Stimulated activated CD8-positive, alpha-beta memory T cell treated with anti-CD3 and anti-CD28 coated beads, Interleukin-4, amount 100 ng/mL, for 1 hour (primary cell): ENCODE measurements at places on chromosomes 7 and 10.

GRCh38 chr7:102396710-102397019, 502 bp downstream of the PRKRIP1 start:
- no peak for DNase-seq

- DNase-seq: no peak
Observed at GRCh38 chr7:39666562-39666961, 43.2 kb downstream of the RALA start.

DNA sequence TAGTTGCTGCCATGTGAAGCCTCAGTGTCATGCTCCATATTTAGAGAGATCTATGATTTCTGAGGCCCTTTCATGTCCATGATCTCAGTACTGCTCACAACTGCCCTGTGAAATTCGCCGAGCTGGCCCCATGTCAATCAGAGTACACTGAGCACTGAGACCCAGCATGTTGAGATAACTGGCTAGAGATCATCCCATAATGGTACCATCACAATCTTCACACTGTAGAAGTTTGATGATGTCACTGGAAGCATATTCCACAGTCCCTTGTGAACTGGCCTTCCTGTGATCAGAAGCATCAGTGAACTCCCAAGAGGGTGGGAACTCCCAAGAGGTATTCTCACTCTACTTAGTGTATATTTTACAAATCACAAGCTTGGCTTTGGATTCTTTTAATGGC, 116.0 kb downstream of the EGFR start:
- DNase-seq: no peak

DNA sequence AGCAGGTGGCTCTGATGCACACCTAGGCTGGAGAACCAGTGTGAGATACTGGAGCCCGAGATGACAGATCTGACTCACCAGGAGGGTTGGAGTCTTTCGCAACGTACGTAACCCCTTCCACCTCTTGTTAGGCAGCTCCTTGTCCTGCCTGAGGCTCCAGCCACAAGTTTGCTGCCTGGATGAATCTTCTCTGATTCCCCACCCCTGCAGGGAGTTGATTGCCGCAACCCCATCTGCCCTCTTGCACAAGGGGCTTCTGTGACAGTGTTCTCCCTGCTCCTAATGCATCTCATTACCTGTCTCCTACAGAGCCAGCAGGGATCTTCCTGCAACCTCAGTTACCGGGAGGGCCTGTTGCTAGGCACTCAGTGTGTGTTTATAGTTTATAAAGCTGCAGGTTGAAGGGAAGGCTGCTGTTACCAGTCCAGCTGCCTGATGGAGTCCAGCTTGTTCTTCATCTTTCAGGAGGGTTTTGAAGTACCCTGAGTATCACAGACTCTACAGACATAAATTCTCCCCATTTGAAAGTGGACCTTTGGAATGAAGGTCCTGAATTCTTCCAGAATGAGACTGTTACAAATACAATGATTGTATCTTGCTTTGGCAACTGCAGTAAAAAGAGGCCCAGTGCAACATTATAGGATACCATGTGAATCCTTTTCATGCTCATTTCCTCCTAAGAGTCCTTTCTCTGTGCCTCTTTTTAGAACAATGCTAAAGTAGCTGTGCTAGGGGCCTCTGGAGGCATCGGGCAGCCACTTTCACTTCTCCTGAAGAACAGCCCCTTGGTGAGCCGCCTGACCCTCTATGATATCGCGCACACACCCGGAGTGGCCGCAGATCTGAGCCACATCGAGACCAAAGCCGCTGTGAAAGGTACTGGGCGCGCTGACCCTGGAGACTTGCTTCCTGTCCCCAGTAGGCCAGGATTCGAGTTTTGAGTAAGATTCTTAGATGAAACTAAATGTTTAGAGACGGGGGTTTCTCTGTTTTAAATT, 6.5 kb downstream of the MDH2 start:
- no peak for DNase-seq

DNA sequence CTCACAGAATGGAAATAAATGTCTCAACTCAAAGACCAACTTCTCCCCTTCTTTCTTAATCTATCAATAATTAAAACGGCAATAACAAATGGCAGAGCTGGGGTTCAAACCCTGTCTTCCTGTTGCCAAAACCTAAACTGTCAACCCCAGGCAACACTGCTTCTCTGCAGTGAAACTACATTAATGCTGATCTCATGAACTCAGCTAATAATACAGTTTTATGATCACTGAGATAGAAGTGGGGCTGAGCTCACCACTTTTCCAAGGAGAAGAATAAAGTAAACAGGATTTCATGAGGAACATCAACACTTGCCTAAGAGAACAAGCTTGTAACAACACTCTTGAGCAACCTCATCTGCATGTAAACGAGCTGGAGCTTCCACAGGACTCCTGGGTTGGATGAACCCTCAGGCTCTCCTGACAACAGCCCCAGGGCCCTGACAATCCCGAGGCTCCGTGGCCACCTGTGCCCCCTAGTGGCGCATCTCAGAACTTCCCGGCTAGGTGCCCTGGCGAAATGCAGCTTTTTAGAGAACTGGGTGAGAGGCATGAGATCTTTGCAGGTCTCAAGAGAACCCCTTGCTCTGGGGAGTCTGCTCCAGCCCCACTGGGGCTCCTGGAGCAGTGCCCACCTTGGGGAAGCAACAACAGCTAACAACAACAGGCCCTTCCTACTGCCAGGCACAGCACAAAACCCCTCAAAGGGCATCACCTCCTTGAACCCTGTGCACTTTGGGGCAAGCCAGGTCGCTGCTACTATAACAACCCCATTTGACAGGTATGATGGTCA, 169.3 kb downstream of the SH3PXD2A start:
- DNase-seq: peak; percentile 52

- DNase-seq: no peak
Observed at GRCh38 chr10:78960316-78960800, 108.4 kb upstream of the ZMIZ1 start.

DNA sequence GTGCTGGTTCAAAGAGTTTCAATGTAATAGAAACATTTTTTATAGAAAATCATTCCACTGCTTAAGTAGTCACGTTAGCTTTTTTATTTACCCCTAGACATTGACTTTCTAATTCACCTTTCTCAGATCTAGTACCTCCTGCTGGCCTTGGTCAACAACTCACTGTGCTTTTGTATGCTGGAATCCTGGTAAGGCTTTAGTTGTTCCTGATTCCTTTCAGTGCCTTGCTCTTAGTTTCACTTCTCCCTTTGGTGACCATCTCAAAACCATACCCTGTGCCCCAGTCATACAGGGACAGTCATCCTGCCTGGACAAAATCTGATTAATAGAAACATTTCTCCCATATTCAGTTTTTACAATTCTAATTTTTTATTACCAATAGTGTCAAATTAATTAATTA, 130.2 kb downstream of the GPR37 start:
- DNase-seq: no peak

DNA sequence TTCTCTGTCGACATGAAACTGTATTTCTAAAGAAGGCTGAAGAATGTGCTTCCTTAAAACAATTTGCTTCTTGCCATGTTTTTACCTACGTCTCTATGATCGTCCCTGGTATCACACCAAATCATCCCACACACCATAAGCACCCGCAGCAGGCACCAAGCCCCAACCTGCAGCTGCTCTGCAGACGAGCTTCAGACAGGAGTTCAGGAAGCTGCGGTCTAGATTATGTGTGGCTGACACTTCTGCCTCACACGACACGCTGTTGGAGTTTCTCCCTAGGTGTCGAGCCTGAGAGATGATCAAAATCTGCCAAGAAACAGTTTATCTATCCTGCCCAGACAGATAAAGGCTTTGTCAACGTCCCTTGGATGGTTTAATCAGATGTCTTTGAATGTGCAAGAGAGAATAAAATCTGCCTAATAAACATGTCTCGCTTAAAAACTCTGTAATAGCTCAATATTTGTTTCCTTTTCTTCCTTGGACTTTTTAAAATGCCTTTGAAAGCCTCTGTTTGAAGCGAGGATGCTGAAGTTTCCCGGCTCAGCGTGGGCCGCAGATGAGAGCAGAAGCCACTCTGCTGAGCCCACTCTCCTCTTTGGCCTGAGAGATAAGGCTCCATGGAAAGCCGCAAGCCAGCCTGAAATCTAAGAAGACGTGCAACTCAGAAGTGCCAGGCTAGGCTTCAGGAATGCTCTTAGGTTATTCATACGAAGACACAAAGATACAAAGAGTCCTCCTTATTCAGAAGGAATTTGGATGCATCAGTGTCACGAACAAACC, 158.3 kb upstream of the PFKP start:
- DNase-seq: no peak
